Stimulated activated CD4-positive, alpha-beta T cell treated with anti-CD3 and anti-CD28 coated beads, Interleukin-4, amount 100 ng/mL, for 48 hours (primary cell): ENCODE measurements at places on chromosomes 16 and 17.

DNA sequence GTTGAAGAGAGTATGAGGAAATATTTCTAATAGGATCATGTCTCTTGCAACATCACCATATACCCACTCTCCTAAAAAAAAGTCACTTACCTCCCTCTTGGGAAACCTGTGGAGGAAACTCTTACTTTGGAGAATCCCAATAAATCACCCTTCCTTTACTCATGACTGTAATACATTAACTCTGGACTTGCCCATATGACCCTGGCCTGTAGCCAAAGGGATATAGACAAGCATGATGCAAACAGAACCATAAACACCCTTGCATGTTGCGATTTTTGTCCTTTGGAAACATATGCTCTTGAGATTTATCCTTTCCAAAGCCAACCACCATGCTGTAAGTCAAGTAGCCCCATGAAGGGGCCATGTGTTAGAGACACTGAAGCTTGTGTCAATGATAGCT, 19.5 kb downstream of the CDH11 start:
- DNase-seq = no peak

- DNase-seq = no peak
Observed at GRCh38 chr17:75345514-75346167, 56.4 kb upstream of the SLC25A19 start.

GRCh38 chr17:72539981-72540897, 419.4 kb downstream of the SOX9 start:
- peak; percentile 40 for DNase-seq

GRCh38 chr17:57283203-57283971, 27.1 kb downstream of the MSI2 start:
- DNase-seq = no peak

DNA sequence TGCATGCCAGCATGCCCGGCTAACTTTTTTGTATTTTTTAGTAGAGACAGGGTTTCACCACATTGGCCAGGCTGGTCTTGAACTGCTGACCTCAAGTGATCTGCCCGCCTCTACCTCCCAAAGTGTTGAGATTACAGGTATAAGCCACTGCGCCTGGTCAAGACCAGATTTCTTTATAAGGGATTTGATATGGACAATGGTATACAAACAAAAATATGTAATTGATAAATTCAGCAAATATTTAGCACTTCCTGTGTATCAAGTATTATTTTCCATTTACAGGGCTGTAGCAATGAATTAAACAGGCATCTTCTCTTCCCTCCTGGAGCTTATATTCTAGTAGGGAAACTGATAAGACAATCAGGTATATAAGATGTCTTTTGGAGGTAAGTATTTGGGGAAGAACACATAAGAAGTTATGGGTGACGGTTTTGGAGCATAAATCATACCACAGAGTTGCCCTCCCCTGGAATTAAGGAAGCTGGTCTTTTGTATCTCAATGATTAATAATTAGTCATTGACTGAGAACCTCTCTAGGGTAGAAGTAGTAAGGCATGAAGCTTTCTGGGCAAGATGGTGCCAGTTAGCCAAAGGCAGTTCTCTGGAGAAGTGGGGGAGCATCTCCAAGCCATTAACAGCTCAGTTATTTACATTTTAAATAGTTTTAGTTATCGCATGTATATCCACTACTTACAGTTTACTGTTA, 35.8 kb downstream of the TANC2 start:
- no peak for DNase-seq

- DNase-seq = no peak
Observed at GRCh38 chr16:28105954-28106353, 42.4 kb upstream of the GSG1L start.

GRCh38 chr16:2827374-2827791, 2.7 kb upstream of the ZG16B start:
- no peak for DNase-seq

GRCh38 chr17:7816926-7817642, 16.9 kb upstream of the KDM6B start:
- no peak for DNase-seq

GRCh38 chr17:74147056-74147835, 56.2 kb upstream of the RPL38 start:
- no peak for DNase-seq

- no peak for DNase-seq
Observed at GRCh38 chr16:76947749-76948148, 243.2 kb upstream of the MON1B start.

GRCh38 chr16:621526-622105, 9.2 kb upstream of the WFIKKN1 start:
- DNase-seq = no peak
